ENCODE measurements at places on chromosomes 12 and 14.

DNA sequence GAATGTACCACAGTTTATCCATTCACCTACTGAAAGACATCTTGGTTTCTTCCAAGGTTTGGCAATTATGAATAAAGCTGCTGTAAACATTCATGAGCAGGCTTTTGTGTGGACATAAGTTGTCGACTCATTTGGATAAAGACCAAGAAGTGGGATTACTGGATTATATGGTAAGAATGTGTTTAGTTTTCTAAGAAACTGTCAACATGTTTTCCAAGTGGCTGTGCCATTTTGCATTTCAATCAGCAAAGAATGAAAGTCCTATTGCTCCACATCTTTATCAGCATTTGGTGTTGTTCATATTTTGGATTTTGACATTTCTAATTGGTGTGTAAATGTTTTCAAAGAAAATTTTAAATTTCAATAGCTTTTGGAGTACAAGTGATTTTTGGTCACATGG lies 27.3 kb upstream of the KLRF1 start:
- no peak for DNase-seq

GRCh38 chr12:100058482-100059029 lies 73.8 kb upstream of the ANKS1B start:
- no peak for DNase-seq

- DNase-seq, result no peak
These were observed 334.8 kb upstream of the TMPO start for GRCh38 chr12:98180603-98181002.

DNA sequence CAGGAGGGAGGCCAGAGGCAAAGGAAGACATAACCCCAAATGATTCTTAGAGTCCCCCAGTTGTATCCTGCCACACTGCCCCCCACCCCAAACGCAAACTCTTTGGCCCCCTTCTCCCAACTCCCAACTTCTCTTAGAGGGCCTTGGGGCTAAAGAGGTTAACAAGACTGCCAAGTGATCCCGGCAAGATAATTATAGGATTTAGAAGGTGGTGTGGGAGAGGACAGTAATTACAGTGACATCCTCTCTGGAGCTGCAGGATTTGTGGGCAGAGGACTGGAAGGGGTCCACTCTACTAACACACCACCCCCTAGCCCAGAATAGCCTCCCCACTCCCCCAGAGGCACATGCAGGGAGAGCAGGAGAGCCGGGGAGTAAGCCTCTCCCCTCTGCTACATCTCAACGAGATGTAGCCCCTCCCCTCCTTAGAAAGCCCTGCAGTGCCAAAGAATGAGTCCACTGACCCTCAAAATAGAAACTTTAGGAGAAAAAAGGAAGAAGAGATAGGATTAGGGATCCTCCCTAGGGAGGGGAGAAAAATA lies 5.3 kb upstream of the GDF11 start:
- DNase-seq, result no peak
